Caco-2 (cell line): ENCODE measurements at places on chromosomes 13 and 19. TPM values are rescaled to one million over a fixed set of nuclear protein-coding genes. Genes with fewer than 3 reads are reported as not detected.

Gene CKM
- not detected in 2 replicates for total RNA-seq

- DNase-seq = no peak
Observed at GRCh38 chr13:40983259-40983658, 35.9 kb downstream of the ELF1 start.

- no peak for DNase-seq
Observed at GRCh38 chr13:30510091-30510490, 44.4 kb upstream of the HMGB1 start.

- DNase-seq = no peak
Observed at GRCh38 chr19:20840371-20840770, 64.3 kb downstream of the ZNF66 start.

GRCh38 chr13:39783051-39783450, 127.6 kb downstream of the COG6 start:
- DNase-seq = no peak

- no peak for DNase-seq
Observed at GRCh38 chr19:16367261-16367683, 42.6 kb downstream of the KLF2 start.

DNA sequence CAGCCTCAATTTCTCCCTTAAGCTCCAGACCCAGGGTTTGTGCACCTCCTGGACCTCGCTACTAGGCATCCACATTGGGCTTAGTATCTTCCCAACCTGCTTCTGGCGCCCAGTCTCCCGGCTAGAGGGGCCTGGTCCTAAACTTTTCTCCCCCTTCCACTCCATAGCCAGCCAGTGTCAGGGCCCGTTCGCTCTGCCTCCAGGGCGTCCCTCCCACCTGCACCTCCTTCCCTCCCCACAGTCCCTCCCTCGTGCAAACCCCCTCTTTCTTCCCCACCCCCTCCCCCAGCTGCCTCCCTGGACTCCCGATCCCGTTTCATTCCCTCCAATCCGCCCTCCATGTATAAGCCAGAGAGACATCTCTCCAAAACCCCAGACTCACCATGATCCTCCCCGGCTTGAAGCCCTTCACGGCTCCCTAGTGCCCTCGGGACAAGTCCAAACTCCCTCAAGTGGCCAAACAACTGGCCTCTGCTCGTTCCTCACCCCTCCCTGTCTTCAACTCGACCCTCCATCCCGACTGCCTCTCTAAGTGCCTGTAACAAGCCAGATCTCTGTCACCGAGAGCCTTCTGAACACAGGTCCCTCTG, 997 bp upstream of the SAMD4B start:
- peak; percentile 57 for DNase-seq

GRCh38 chr13:99990126-99990977, 8.8 kb downstream of the ZIC2 start:
- DNase-seq = no peak

DNA sequence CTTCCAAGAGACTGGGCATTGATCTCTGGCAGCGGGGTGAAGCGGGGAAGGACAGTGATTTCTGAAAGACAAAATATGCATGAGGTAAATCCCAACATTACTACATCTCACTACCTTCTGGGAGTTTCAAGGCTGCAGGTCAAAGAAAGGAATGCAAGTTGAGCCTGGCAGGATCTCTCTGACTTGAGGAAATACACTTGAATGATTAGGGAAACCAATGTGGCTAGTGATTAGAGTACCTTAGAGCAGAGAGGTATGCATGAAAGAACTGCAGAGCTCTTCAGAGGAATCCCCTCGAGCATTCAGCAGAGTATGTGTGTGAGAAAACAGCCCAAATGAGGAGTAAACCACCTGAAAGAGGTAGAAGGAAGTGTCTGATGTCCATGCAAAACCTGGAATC, 2874.1 kb upstream of the PCDH20 start:
- DNase-seq = no peak

DNA sequence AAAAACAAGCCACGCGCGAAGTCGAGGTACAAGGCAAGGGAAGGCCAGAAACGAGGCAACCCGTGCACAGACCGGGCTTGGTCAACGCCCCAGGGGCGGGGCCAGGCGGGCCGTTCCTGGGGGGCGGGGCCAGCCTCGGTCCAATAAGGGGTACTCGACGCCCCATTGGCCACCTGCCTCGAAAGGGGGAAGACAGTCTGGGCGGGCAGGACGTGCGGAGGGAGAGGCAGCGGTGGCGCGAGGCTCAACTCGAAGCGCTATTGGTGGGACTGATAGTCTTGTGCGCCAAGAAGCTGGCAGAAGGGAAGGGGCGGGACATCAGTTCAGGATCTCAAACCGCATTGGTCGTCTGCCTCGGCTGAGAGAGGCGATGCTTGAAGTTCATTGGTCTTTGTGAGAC, at the start of gene LYPD4:
Gene LYPD4 (minus strand): TSS at position 83 of the 400 bp plus-strand sequence. CDS start 5,398 bp downstream, outside the sequence.
- no peak for DNase-seq

DNA sequence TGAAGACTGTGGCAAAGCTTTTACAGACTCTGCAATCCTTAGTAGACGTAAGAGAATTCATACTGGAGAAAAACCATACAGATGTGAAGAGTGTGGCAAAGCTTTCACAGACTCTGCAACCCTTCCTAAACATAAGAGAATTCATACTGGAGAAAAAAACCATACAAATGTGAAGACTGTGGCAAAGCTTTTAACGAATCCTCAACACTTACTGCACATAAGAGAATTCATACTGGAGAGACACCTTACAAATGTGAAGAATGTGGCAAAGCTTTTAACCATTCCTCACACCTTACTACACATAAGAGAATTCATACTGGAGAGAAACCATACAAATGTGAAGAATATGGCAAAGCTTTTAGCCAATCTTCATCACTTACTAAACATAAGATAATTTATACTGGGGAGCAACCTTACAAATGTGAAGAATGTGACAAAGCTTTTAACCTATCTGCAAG, 50.1 kb upstream of the ZNF98 start:
- DNase-seq = no peak

DNA sequence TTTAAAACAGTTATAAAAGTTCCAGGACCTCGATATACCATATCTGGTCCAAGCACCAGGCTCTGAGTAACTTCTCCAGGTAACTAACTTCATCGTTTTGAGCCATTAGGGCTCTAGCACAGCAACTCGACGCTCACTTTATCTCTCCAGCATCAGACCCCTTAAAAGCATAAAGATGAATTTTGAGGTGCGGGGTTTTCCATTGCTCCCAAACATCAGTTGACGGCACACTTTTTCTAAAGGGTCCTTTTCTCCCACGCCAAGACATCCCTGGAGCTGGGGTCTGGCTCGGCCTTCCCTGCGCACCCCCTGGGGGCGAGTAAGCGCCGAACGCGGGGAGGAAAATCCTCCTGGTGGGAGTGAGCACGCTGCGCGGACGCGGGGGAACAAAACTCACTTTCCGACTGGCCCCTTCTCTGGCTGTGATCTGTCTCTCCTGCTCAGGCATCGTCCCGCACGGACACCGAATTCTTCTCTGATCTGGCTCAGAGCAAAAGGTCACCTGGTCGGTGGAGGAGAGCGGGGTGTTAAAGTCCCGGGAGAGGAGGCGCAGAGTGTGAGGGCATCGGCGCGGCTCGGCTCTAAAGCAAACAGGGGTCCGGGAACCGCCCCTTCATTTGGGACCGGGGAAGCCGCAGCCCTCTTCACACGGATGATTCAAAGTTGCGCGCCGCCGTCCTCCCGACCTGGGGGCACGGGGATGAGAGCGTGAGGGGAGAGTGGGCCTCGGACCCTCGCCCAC, at the start of gene ATP7B:
Gene ATP7B (minus strand): TSS at position 561 of the 742 bp plus-strand sequence. CDS start 113 bp downstream, at position 448.
- DNase-seq = peak; percentile 56

DNA sequence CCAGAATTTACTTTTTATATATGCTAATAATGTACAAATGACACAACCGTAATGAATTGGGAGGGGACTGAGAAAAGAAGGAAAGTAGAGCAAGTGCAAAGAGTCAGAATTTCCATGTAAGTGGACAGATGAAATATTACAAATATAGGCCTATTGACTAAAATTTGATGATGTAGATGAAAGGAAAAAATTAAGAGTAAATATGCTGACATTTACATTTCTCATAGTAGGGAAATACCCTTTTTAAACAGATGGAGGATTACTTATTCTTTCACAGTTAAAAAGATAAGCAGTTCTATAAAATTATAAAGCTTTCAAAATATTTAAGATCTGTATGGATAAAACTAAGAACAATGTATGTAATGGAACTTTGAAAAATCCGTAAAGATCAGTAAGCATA, 185.4 kb downstream of the NBEA start:
- DNase-seq = no peak

DNA sequence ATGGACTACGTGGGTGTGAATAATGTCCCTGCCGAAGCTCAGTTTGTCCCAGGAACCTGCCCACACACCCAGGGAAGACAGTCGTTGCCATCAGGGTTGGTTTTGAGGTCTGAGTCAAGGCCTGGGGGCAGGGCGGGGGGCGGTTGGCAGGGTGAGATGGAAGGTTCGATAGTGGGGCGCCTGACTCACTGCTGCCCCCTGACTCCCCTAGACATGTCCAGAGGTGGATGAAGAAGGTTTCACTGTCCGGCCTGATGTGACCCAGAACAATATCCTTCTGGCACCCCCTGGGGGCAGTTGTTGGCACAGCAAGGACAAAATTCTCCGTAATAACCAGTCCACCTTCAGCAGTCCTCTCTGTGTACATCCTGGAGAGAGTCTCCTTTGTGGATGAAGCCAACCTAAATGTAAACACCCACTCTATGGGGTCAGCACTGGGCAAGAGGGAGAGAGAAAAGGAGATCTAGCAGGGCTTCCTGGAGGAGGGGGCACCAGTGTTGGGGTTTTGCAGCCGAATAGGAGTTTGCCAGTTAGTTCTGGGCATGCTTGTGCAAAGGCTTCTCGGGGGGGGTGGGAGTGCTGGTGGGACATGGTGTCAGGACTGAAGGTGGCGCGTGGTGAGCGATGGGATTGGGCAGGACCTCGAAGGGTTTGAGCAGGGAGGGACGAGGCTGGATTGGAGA, 19.6 kb upstream of the B3GNT3 start:
- DNase-seq = peak; percentile 64

Gene SYDE1
- 4.0 and 4.4 TPM in 2 replicates for total RNA-seq

DNA sequence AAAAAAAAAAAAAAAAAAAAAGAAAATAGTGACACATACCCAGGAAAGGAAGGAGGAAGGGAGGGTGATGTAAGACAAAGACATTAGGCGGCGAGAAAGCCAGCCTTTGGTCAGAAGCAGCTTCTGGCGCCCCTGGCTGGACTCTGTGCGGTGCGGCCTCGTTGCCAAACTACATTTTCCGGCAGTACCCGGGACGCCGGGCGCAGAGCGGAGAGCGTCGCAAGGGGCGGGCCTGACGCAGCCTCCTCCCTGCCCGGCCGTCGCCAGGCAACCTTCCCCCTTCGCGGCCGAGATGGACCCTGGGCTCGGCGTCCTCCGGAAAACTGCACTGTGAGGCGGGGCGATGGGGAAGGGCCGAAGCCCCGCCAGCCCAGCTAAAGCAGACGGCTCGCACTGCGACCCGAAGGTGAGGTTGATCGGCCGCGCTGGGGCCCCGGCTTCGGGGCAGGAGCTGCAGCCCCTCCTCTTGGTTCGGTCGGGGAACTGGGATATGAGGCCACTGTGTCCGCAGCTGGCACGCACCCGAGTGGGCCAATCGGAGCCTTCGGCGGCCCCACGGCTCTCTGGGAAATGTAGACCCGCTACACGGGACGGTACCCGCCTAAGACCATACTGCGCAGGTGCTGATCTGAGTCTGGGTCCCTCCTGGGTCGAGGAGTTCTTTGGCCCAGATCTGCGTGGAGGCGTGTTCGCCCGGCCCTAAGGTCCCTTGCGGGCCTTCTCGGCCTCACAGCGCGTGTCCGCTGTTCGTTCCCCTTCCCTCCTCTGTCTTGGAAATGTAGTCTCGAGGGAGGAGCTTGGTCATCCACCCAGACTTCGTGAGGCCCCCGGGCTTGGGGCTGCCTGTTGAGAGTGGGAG, 2.3 kb upstream of the MZF1 start:
- DNase-seq = peak; percentile 93

DNA sequence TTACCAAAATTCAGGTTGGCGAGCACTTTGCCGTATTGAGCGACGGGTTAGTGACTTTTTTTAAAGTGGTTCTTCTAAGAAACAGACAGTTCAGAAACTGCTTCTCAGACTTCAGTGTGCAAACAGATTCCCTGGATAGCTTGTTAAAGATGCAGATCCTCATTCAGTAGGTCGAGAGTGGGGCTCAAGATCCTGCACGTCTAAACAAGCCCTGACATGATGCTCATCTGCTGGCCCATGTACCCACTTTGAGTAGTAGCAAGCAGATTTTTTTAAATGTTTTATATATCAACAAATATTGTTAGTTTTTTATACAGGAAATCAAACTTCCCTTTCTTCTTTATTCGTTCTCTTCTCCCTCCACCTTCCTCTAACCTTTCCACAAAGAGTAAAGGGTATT, 7.3 kb downstream of the METTL21C start:
- DNase-seq = no peak

DNA sequence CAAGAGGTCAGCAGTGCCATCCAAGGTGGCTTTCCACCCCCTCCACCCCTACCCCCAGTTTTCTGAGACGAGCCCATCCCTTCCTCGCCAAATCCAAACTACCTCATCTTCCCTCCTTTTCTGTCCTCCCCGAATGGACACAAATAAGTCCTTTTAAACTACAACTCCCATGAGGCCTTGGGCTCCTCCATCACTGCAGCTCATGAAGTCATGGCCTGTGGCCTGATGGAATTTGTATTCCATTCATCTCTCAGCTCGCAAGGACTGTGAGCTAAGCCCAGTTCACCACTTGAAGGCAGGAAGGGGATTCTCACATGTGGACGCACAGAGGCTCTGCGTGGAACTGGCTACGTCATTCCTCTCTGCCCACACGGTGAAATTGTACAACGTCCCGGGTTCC, 12.5 kb downstream of the PTPRH start:
- DNase-seq = no peak

Gene ZNF90
- total RNA-seq = 4.8 and 7.1 TPM in 2 replicates

GRCh38 chr19:7426986-7427385, 61.8 kb downstream of the PEX11G start:
- no peak for DNase-seq

Gene IFNL1
- not detected in 2 replicates for total RNA-seq

Gene RAB3D
- total RNA-seq = 28.0 and 35.2 TPM in 2 replicates

Gene FREM2
- 35.5 and 42.6 TPM in 2 replicates for total RNA-seq

- DNase-seq = peak; percentile 83
Observed at GRCh38 chr19:35268536-35269437, at the start of gene USF2. USF2 (plus strand) TSS chr19:35268962; CDS start chr19:35269102, 140 bp downstream.

GRCh38 chr13:76667551-76667950, 218.7 kb downstream of the KCTD12 start:
- no peak for DNase-seq

DNA sequence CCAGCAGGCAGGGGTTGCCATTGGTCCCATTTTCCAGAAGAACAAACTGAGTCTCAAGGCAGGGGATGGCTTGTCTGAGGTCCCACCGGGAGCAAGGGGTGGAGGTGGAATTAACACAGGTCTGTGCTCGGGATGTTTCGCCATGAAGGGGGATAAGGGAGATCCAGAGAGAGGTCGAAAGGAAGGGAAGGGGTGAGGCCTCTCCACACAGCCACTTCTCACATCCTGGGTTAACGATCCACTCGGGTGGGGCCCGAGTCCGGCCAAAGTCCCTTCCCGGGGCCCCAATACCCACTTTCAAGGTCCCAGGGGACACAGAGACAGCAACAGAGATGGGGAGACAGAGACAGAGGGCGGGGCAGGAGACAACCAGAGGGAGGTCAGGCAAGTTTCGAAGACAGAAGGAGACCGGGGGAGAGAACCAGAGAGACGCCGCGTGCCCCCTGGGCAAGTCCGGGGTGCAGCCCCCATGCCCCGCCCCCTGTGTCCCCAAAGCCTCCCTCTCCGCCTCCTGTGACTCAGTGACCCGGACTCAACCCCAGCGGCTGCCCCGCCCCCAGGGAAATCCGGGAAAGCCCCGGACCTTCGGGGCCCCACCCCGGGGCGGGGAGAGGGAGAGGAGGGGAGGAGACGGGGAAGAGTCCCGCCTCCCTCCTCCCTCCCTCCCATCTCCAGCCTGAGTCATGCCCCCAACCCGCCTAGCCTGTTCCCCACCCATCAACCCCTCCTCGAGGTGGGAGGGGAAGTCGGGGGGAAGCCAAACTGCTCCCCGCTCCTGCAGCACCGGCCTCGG, 1.4 kb upstream of the BCL3 start:
- peak; percentile 96 for DNase-seq
